M059J (cell line): ENCODE measurements at places on chromosomes 1 and 21. TPM values are rescaled to one million over a fixed set of nuclear protein-coding genes. Genes with fewer than 3 reads are reported as not detected.
A peak's percentile ranks its signal among the peaks of the same experiment; 100 is the strongest.

DNA sequence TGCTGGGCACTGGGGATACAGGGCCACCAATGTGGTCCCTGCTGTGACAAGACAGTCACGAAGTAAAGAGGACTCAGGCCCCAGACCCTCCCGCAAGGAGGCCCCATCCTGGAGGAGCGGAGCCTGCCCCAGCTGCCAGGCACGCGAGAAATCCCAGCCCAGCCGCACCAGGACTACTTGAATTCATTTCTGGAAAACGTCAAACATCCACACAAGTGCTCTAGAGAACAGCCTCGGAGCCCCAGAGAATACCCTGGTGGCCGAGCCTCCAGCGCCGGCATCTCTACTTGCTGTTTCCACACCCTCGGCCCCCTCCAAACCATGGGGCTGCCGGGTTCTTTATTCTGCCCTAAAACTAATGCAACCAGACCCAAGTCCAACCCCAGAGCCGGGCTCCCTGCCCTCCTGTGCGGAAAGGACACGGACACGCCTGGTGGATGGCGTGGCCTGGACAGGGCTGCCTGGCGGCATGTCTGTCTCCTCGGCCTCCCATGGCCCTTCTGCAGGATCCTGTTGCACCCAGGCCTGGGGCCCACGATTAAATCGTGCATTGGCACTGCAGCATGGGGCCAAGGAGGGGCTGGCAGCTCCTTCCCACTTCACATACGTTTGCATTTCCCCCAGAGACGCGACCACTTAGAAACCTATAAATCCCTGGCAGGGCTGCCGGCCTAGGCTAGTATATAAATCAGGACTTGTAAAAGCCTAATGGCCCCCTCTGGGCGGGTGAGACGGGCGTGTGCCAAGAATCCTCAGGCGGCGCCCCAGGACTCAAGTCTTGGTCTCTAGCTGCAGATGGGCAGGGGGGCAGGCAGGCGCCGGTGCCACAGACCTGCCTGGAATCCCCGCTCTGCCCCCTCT lies 41.2 kb downstream of the DMRTB1 start:
- no peak for DNase-seq

DNA sequence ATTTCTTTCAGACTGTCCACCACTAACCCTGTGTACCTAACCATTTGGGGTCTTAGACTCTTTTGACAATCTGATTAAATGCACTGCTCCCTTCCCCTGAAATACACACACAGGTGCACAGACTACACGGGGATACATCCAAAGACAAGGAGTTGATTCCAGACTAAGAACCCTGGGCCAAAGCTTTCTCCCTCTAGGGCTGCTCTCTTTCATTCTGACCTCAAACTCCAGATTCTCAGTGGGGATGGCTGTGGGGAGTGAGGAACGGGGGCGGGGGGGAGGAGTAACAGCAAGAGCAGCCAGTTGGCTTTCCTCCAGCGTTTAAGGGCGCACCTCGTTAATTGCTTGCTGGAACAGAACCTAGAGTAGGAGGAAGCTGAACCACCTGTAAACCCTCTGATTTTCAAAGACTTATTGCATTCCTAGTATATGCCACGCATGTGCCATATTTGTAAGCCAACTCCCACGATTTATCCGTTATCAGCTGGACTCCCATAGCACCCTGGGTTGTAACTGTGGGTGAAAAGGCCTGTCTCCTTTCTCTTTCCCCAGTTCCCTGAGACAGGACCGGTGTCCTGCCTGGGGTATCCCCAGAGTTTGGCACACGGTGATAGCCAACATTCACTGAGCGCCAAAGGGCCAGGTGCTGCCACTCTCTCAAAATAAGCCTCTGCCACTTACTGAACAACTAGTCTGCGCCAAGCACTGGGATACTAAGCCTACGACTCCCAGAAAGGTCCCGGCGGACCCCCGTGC lies 920 bp downstream of the MTHFR start:
- DNase-seq = peak; percentile 73

DNA sequence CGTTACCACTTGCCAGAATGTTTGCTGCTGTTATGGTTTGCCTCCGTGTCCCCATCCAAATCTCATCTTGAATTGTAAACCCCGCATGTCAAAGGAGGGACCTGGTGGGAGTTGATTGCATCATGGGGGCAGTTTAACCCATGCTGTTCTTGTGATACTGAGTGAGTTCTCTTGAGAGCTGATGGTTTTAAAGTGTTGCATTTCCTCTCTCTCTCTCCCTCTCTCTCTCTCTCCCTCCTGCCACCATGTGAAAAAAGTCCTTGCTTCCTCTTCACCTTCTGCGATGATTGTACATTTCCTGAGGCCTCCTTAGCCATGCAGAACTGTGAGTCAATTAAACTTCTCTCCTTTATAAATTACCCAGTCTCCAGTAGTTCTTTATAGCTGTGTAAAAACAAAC lies 44.4 kb downstream of the CFHR5 start:
- DNase-seq = no peak

GRCh38 chr1:183870351-183871077 lies 65.6 kb downstream of the RGL1 start:
- peak; percentile 62 for DNase-seq

The IER5 gene
- 25.6 and 28.0 TPM in 2 replicates for total RNA-seq

GRCh38 chr1:46724991-46725735 lies 6.2 kb upstream of the EFCAB14 start:
- peak; percentile 80 for DNase-seq

DNA sequence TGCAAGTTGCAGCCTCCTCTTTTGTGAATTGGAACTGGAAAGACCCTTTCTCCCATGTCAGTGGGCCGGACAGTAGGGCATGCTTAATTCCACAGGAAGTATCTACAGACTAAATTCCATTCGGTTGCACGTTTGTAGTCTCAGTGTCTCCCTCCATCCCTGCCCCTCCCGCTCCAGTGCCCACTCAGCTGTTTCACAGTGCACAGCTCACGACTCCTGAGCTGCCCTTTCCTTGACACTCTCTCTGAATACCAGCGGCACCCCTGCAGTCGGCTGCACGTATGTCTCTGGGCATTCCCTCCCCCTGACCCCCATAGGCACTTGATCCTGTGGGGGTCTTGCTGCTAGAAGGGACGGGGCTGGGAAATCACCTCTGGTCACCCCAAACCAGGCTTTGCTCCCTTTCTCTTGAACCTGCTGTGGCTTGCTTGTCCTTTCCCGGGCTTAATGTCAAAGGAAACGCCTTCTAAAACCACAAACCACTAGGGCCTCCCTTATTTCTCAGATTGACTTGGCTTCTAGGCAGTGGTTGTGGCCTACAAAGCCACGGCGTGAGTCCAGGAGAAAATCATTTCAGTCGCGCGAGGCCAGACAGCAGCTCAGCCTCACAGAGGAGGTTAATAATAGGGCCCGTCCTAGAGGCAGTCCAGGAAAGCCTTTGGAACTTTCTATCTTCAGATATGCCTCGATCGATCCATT lies 365.3 kb upstream of the PROX1 start:
- no peak for DNase-seq

GRCh38 chr1:152473887-152474537 lies 36.6 kb upstream of the LCE5A start:
- peak; percentile 30 for DNase-seq

DNA sequence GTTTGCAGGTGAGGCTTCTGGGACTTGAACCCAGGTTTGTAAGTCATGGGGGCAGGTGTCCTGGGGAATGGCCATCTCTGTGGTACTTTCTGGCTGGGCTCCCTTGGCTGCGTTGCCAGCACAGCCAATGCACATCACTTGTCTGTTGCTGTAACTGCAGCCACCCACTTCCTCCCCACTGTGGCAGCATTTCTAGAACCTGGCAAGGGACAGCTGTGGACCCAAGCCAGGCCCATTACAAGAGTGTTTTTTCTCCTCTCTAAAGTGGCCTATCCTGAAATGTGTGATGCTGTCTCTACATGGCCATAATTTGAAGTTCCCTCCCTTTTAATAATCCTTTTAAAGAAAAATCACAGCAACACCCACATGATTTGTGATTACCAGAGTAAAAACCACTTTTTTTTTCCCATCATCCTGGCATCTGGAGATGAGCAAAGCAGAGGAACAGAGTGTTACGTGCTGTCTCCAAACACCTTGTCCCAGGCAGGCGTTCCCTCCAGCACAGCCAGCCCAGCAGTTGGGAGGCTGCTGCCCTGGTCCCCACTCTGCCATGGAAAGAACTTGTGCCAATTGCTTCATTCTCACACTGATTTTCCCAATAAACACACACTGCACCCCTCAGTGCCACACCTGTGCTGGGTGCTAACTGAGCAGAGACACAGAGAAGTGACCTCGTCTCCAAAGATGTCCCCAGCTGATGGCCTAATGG lies 360.6 kb upstream of the USP24 start:
- peak; percentile 42 for DNase-seq

- peak; percentile 76 for DNase-seq
These were observed 8.8 kb downstream of the ZNF683 start for GRCh38 chr1:26363549-26364448.

GRCh38 chr1:109304226-109304920 lies 2.4 kb downstream of the MYBPHL start:
- no peak for DNase-seq

DNA sequence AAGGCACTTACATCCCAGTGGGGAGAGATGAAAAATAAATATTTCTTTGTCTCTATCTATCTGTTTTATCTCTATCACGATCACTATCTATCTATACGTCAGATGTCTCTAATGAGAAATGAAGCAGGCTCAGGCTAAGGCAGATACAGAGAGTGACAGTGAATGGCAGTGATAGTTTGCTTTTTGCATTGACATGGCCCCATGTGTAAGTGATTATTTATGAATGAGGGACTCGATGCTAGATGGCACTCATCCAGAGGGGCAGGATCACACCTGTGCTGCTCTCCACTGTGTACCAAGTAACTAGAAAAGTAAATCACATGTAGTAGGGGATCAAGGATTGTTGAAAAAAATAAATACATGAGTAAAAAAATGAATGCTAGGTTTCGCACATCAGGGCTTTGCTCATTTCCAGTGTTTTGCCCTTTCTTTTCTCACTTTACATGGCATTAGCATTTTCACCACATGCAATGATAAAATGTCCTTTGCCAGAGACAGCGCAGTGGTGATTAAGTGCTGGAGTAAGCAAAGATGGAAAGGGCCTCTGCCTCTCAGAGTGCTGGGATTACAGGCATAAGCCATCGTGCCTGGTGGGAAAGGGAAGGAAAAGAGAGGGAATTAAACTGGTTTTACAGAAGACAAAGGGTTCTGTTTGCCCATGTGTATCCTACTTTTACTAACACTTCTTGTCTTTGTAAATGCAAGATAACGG lies 16.5 kb downstream of the TBX19 start:
- no peak for DNase-seq

GRCh38 chr21:36232641-36233040 lies 76.0 kb downstream of the DOP1B start:
- no peak for DNase-seq

GRCh38 chr1:173714759-173715537 lies at the start of gene KLHL20:
Gene KLHL20, plus strand, starts transcription at chr1:173714981. Its CDS starts 1,063 bp downstream, at chr1:173716044.
- peak; percentile 92 for DNase-seq

GRCh38 chr1:183676586-183677189 lies 23.6 kb upstream of the APOBEC4 start:
- DNase-seq = peak; percentile 66

The NBPF6 gene
- not detected in 2 replicates for total RNA-seq

DNA sequence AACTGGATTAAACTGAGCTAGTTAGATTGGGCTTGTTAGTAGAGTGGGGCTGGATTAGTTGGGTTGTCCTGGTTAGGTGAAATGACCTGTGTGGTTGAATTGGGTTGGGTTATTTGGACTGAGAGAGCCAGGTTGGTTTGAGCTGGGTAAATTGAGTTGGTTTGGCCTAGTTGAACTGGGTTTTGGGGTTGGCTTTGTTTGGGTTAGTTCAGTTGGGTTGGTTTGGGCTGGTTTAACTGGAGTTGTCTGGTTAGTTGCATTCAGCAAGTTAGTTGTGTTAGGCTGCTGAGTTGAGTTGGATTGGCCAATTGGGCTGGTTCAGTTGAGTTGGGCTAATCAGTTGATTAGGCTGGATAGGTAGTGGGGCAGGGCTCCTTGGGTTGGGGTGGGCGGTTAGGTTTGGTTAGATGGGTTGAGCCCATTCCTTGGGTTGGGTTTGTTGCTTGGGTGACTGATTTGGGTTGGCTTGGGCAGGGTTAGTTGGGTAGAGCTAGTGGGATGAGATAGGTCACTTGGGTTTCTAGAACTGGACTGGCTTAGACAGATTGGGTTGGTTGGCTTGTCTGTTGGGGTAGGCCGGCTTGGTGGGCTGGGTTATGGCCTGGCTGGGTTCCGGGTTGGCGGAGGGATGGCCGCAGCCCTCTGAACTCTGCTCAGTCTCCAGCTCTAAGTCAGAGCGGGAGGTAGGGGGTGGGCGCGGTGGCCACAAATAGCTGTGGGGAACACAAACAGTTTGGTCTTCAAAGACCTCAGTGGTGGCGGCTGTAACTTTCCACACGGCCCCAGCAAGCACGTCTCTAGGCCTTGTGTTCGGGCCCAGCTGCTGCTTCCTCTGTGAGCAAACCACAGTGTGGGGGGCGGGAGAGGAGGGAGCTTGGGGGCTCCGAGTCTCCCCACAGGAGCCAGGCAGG lies 67.2 kb upstream of the RUNX3 start:
- no peak for DNase-seq

- DNase-seq = no peak
These were observed 4.2 kb downstream of the TFAP2E start for GRCh38 chr1:35577071-35577998.

DNA sequence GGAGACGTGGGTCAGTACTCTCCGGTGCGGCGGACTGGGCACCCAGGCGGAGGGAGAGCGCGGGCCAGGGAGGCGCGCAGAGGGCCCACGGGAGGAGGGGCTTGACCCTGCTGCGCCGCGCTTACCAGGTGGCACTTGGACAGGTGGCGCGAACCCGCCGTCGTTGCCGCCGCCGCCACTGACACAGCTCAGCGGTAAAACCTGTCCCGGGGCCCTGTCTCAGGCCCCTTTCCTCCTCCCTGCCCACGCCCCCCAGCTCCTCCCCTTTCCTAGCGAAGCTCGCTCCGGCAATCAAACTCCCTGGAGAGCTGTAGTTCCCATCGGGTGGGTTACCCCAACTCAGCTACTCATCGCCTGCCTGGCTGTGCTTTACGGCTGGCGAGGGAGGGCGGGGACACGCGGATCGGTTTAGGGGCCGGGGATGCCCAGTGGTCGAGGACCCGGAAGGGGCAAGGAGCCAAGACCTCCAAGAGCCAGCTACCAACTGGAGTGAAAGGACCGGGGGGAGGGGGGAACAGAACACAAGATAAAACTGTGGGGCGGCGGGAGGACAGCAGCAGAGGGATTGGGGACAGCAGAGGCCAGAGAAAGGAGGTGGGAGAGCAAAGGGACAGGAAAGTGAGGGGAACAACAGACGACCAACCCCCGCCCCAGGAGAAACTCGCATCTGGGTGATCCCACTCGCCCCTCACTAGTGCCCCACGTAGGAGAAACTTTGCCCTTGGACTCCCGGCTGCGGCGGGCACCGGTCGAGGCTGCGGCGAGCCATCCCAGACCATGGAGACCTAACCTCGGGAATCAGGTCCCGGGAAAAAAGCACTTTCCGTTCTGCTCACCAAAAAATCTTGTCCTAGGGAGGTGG lies 2.9 kb downstream of the GFI1 start:
- peak; percentile 16 for DNase-seq

- no peak for DNase-seq
These were observed 11.4 kb downstream of the NCF2 start for GRCh38 chr1:183578856-183579255.

DNA sequence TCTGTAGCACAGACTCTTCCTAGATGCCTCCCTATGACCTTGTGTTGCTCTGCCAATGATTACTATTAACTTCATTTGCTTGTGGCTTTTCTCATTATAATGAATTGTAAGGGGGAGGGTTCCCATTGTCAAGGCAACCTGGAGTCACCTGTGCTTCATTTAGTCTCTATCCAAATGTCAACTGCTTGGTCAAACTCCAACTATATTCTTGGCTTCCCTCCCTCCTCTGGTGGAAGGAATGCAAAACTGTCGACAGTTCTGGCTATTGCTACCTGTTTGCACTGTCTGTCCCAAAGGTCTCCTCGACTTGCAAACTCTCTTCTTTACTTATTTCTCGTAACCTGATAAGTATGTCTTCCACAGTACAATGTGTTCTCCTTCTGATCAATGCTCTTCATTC lies 100.3 kb downstream of the CACNA1E start:
- DNase-seq = no peak
